ENCODE measurements at places on chromosomes 4 and X.

DNA sequence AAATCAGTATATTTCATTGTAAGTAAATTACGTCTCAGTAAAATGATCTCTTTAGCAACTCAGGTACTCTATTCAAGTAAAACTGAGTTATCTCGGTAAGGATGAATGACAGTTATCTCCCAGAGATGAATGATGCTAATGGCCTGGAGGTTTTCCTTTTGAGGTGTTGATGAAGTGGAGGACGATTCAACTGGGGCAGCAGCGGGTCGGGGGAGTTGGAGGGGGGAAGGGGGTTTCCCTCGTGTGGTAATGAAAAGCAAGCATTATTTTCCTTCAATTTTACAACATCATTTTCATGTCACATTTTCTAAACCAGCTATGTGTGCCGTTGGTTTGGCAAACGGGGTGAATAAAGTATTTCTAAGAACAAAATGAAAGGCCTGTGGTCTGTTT is 92.4 kb upstream of the ATXN3L start:
- DNase-seq: no peak

- DNase-seq: no peak
Observed at GRCh38 chr4:89489338-89489771, 181.8 kb upstream of the GPRIN3 start.

DNA sequence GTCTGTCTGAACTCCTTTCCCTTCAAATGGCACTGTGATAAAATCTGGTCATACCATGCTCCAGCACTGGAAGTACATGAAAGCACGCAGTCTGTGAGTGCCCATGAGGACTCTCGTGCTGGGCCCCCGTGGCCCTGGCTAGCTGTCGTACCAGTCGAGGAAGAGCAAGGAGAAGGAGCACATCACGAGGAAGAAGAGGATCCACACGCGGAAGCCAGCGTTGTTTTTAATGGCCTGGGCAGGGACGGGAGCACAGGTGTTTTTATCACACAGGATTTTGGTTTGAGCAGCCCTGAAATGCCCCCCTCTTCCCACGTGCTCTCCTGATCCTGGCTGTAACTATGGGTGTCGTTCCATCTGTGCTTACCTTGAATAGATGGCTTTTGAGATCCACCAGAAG is 33.0 kb downstream of the NSG1 start:
- no peak for DNase-seq

- DNase-seq: no peak
Observed at GRCh38 chrX:110420771-110421499, 62.3 kb downstream of the RTL9 start.

Data from ACHN (cell line).